Stimulated activated CD4-positive, alpha-beta T cell treated with anti-CD3 and anti-CD28 coated beads, TNF-alpha, amount 100 ng/mL, for 1 hour (primary cell): ENCODE measurements at places on chromosomes 1 and 21.
A peak's percentile ranks its signal among the peaks of the same experiment; 100 is the strongest.

GRCh38 chr1:115077286-115077983 lies 11.9 kb downstream of the TSPAN2 start:
- no peak for DNase-seq

DNA sequence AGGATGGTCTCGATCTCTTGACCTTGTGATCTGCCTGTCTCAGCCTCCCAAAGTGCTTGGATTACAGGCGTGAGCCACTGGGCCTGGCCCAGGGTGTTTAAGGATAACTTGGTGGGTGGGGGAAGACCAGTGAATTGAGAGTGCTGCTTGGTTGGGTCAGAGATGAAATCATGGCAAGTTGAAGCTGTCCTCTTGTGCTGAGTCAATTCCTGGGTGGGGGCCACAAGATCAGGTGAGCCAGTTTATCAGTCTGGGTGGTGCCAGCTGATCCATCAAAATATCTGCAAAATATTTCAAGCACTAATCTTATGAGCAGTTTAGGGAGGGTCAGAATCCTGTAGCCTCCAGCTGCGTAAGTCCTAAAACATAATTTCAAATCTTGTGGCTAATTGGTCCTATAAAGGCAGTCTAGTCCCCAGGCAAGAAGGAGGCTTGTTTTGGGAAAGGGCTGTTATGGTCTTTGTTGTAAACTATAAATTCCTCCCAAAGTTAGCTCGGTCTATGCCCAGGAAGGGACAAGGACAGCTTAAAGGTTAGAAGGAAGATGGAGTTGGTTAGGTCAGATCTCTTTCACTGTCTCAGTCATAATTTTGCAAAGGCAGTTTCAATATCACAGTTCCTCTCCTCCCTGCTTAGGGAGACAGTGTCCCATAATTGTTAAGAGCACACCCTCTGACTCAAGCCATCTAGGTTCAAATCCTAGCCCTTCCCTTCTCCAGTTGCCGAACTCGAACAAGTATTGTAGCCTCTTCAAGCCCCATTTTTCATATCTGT lies 66.8 kb upstream of the BACH1 start:
- DNase-seq, result no peak

DNA sequence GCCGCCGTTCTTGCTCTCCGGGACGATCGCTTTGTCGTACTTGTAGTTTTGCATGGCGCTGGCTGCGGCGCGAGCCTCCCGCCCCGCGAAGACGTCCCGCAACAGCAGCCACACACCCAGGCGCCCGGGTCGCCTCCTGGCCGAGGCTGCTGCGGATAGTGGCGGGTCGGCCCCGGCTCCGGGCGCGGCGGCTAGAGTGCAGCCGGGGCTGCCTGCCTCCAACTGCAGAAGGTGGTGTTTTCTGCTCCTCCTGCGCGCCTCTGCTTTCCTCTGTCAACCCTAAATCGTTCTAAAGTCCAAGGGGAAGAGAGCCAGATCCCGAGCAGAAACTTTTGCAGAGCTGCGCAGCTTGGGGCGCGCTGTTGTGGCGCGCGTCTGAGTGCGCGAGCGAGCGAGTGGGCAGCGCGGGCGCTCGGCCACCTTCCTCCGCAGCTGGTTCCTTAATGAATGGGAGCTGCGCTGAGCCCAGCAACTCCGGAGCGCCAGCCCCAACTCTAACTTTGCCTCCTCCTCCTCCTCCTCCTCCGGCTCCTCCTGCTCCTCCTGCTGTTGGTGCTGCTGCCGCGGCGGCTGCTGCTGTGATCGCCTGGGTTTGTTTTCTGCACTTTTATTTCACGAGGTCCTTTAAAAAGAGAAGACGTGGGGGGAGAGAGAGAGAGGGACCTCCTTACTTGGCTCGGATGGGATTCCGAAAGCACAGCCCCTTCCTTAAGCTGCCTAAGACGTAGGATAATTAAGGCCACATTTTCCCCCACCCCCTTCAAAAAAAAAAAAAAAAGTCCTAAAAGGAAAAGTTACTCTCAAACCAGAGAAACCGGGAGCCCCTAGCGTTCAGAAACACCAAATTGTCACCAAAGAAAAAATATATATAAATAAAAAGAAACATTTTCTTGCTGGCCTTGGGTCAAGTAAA lies at the start of gene PLPP3:
TSS of gene PLPP3 (minus strand) at position 601 of the 913 bp plus-strand sequence. CDS start at position 54, 547 bp downstream.
- DNase-seq, result no peak

DNA sequence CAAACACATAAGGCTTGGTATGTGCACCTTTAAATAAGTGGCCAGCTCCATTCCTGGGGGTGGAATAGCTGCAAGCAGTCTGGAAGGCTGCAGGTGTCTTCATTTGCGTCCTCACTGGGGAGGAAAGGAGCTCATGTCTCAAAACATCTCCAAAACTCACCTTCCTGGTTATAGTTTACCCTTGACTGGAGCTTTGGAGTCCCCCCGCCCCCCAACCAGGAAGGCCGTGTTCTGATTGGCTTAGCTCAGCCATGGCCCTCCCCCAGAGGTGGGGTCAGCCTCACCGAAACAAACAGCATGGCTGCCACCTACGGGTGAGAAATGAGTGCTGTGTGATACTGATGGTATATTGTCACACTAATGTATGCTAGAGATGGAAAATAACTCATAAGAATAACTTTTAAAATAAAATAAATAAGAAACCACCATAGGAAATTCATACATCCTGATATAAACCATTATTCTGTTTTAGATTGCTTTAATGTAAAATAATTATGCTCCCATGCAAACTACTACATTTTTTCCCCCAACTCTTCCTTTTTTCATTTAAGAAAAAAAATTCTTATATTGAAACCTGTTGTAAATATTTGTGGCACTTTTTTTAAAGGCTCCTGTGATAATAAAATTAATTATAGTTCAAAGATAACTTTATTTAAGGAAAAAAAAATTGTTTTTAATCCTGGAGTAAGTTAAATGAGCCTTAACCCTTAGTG lies 90.8 kb downstream of the ZP4 start:
- DNase-seq, result no peak

- DNase-seq, result no peak
Observed at GRCh38 chr1:223772771-223773160, 60.4 kb downstream of the CAPN2 start.

- DNase-seq, result no peak
Observed at GRCh38 chr1:72003092-72003491, 279.2 kb downstream of the NEGR1 start.

DNA sequence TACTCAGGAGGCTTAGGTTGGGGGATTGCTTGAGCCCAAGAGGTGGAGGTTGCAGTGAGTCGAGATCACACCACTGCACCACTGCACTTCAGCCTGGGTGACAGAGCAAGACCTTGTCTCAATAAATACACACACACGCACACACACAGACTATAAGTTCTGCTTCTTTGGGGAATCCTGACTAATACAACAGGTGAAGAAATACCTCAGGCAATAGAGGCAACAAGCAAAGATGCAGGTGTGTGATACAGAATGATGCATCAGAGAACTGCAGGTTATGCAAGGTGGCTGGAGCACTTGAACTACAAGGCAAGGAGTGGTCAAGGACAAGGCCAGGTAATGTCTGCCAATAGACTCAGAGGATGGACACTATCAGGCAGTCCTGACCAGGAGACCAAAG lies 117.6 kb upstream of the ZNF678 start:
- no peak for DNase-seq

GRCh38 chr1:179169616-179170467 lies 59.6 kb downstream of the ABL2 start:
- no peak for DNase-seq

DNA sequence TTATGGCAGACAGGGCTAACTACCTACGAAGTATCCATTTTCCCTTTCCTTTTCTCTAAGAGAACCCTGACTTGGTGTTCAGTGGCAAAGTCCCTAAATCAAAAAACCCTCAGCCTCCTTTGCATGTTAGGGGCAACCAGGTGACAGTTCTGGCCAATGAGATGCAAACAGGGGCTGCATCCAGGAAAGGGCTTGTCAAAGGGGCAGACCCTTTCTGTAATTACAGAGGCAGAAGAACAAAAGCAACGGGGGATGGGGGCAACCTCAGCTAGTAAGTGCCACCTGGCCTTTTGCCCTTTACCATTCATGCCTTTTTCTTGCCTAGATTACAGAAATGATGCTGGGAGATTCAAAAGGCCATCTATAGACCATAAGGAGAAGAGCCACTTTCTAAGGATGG lies 34.4 kb downstream of the GLUL start:
- DNase-seq, result no peak

GRCh38 chr21:28734522-28735175 lies 258.0 kb downstream of the LTN1 start:
- DNase-seq, result no peak

DNA sequence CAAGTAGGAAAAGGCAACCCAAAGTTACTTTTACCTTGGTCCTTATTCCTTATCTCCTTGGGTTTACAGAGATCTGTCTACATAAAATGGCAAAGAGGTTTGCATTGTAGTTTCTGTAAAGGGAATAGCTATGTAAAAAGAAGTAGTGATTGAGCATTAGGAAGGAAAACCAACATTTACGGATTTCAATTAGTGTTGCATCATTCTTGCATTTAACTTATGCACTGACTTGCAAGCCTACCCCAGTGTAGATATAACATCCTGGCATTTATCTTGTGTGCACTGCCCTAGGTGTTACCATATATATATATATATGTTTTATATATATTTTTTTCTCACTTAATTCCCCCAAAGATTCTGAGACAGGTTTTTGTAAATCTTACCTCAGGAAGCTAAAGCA lies 3.7 kb upstream of the LEPR start:
- no peak for DNase-seq

GRCh38 chr1:152179566-152179965 lies 20.5 kb upstream of the RPTN start:
- no peak for DNase-seq

DNA sequence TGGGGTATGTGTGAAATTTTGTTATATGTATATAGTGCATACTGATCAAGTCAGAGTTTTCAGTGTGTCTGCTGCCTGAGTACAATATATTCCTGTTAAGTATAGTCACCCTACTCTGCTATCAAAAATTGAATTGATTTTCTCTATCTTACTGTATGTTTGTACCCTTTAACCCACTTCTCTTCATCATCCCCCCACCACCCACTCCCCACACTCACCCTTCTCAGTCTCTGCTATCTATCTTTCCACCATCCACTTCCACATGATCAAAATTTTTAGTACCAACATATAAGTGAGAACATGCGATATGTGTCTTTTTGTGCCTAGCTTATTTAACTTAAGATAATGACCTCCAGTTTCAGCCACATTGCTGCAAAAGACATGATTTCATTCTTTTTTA lies 4.2 kb downstream of the LY9 start:
- no peak for DNase-seq

- peak; percentile 56 for DNase-seq
Observed at GRCh38 chr1:205977402-205978014, 25.7 kb downstream of the RAB7B start.

DNA sequence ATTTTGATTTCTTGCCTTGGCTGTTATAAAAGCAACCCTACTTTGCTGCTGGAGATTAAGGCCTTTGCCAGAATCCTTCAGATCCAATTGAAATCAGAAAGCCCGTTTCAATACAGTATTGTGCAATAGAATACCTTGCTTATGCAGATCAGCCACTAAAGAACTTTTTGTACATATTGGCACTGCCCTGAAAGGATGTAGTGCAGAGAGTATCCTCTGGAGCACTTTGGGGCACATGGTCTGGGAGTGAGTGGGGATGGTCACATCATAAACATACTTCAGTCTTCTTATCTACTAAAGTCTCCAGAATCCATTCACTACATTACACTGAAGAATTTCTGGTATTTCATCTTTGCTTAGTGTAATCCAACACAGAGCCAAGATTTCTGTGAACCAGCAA lies 189.0 kb downstream of the CENPF start:
- DNase-seq, result no peak

GRCh38 chr21:19120591-19120990 lies 717.0 kb upstream of the TMPRSS15 start:
- no peak for DNase-seq

DNA sequence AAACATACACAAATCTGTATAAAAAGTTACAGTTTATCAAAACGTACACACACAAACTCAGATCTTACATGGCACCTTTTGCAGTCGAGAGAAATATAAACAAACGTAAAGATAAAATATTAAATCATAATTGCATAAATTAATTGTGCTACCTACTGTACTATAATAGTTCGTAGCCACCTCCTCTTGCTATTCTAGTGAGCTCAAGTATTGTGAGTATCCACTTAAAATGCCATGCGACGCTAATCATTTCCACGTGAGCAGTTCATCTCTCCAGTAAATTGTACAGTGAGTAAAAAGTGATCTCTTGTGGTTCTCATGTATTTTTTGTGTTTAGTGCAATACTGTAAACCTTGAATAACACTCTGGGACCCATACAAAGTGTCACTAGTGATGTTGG lies 6.3 kb downstream of the MIA3 start:
- DNase-seq, result no peak

DNA sequence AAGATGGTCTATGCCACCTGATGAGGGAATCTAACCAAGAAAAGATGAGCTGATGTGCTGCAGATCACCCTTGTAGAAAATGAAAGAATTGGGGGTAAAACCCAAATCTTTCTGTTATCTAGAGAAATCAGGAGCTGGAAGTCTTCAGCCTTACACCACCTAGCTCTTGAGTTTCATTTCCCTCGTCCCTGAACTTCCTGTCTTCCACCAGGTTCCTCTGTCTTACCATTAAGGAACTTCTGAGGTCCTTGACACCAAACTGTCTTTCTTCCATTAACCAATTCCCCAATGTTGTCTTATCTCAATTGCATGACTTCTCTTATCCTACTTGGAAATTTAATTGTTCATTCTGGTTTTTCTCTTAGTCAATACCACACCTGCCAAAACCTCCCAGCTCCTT lies 31.5 kb downstream of the LPAR3 start:
- DNase-seq, result no peak

DNA sequence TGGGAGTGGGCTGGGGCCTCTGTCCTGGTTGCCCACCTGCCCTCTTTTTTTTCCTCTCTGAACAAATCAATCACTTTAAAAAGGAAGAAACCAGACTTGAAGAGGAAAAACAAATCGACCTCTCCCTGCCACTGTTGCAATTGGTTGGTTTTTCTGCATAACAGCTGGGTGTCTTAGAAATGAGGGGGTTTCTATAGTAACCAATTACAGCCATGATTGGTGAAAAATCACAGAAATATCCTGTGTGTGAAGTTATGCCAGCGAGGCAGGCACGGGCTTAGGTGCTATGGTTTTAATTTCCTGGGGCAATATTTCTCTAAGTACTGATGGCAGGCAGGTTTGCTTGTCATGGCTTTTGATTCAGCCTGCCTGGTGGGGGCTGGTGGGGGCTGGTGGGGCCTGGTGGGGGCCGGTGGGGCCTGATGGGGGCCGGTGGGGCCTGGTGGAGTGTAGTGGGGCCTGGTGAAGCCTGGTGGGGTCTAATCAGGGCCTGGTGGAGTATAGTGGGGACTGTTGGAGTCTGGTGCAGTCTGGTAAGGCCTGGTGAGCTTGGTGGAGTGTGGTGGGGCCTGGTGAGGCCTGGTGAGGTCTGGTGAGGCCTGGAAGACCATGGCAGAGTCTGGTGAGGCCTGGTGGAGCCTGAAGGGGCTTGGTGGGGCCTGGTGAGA lies 54.6 kb downstream of the AJAP1 start:
- DNase-seq, result no peak

- no peak for DNase-seq
Observed at GRCh38 chr1:57839067-57839466, 415.2 kb upstream of the DAB1 start.

- no peak for DNase-seq
Observed at GRCh38 chr1:195663549-195664280, 944.5 kb downstream of the KCNT2 start.
